Glomerular endothelial cell (primary cell): ENCODE measurements at places on chromosomes 3 and 15.

DNA sequence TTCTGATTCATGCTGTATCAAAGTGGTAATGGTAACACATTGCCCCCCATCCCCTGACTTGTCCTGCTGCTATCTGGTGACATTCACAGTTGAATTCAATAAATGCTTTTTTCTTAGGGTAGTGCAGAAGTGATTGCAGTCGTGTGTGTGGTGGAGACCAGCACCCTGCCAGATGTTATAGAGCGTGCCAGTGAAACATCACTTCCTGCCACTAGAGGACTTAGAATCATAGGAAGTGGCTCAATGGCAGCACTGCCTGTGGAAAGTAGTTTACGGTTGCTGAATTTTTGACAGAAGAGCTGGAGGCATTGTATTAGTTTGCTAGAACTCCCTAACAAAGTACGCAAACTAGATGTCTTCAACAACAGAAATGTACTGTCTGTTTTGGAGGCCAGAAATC lies 37.4 kb upstream of the P2RY12 start:
- DNase-seq = no peak

DNA sequence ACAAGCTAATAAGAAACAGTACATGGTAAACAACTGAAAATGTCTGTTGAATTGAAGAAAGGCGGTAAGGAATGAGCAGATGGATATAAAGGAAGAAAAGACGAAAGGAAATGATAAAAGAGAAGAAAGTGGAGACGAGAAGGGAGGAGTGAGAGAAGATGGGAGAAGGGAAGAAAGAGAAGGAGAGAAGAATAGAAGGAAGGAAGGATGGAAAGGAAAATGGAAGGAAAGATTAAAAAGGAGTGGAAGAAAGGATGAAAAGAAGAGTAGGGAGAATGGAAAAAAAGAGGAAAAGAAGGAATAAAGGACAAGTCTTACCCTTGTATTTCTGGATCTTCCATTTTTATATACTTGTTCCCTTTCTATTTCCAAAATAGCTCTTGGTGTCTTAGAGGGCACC lies 17.7 kb downstream of the CPNE4 start:
- no peak for DNase-seq

DNA sequence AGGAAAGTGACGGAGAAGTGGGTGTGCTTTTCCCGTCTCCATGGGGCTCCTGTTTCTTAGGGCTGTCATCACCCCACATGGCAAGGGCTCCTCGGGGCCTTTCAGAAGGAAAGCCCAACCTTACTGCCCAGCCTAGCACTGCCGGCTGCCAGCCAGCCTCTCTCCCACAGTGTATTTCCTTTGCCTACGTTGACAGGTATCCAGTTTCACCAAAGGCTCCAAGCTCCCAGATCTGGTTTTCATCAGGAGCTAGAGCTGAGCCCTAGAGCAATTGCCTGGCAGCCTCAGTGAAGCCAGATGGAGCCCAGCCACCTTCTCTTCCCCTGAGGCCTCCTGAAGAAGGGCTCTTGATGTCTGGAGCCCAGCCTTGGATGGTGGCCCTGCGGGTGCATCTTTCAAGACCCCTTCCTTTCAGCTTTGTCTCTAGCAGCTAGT lies 20.2 kb downstream of the CRABP1 start:
- no peak for DNase-seq

DNA sequence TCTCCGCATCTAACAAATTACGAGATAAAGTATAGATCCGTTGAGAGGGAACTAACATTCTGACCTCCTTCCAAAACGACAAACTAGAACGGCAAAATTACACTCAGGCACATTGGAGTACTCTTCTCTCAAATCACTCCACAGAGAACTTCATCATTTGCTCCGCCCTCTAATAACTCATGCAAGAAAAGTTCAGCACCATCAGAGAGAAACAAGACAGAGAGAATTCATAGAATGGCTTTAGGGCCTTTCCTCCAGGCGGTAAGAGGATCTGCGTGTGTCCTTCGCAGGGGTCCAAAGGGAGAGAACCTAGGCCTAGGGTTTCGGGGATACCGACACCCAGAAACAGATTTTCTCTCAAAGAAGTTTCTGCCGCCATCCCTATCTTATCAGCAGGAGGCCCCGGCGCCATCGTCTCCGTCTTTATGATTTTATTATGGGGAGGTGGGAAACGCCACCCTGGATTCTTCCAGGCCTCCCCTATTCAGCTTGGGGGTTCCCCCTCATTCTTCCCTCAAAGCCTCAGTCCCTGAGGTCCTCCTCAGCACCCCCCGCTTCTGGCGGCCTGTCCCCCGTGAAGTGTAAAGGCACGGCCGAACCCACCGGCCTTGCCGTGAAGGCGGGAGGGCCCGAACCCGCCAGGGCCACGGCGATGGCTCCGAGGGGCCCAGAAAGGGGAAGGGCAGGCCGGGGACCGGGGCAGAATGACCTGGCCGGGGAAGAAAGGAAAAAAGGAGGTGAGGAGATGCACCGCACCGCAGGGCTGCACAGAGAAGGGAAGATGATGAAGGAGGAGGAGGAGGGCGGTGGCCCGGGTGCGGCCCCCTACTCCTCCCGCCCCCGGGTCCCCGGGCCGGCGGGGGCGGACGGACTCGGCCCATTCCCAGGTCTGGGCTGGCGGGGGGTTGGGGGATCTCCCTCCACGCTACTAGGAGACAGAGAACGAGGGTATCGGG lies 768 bp downstream of the UBXN7 start:
- DNase-seq = no peak

DNA sequence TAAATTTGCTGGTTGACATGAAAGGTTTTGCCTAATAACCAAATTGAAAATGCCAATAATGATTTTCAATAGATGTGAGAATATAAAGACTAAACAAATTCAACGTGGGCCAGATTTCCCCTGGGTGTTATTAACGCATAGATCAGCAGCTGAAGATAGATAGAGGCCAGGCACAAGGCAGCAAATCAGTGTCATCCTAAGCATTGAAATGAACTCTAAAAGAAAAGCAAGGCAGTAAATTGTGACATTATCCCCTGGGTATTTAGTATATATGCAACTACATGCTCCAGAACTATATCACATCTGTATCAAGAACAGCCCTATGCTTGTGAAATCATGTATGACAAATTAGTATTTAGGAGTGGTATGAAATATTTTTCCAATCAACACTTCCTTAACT lies 167.1 kb upstream of the EPHA3 start:
- DNase-seq = no peak

DNA sequence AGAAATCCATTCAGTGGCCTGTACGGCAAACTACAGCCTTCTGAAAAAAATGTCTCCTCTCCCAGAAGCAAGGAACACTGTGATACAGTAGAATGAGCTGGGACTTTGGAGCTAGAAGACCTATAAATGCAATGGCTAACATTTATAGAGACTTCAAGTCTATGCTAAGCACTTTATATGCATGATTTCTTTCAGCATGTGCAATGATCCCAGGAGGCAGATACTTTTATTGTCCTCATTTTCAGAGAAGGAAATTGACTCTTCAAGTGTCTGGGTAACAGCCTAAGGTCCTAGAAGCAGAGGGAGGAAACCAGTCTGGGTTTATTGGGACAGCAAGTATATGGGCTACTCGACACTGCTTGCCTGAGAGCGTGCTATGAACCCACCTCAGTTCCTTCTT lies 140.9 kb downstream of the ALDH1A2 start:
- no peak for DNase-seq

GRCh38 chr15:89998141-89998661 lies 2.9 kb upstream of the ZNF710 start:
- DNase-seq = no peak

DNA sequence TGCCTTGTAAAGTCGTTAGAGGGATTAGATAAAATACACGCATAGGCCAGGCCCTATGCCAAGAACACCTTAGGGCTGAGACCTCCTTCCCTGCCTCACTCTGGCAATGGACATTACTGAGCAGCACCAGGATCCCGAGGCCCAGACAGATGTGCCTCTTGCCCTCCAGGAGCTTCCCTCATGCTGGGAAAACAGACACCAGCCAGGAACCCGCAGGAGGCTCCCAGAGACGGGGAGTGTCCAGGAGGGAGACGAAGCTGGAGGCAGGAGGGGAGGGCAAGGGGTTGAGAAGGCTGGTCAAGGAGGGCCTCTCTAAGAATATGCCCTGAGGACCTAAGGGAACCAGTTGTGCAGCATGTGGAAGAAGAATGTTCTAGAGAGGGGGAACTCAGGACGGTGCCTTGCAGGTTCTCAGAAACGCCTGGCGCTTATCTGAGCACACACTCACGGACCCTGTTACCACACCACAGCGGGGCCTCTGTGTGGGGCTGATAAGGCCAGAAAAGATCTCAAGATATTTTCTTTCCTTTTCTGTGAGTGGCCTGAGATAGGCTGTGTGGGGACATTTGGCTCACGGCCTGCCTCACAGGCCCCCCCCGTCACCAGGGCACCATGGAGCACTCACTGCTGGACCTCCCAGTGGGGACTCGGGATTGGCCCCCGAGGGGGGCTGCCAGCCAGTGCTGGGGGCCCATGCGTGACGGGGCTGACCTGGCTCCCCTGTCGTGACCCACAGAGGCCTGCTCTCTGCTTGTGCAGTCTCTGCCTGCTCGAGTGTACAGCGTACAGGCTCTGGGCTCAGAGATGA lies 22.0 kb upstream of the CYP11A1 start:
- DNase-seq = no peak

DNA sequence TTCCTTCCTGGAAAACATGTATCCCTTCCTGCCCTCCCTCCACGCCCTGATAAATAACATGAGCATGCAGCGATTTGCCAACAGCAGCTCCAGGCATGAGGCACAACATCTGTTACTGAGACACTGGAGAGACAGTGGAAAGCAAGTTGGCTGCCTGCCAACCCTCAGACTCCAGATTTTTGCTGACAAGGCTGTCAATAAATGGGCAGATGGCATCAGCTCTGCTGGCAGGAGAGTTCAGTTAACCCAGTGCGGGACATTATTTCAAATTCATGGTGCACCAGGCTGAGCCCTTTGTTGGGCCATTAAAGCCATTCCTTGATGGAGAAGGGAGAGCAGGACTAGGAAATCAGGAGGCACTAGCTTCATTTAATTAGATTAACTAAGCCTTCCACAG lies 293.3 kb downstream of the MEX3B start:
- DNase-seq = no peak

GRCh38 chr3:32583708-32584107 lies 13.1 kb upstream of the DYNC1LI1 start:
- DNase-seq = no peak

GRCh38 chr3:72641684-72642083 lies 206.6 kb downstream of the SHQ1 start:
- no peak for DNase-seq

DNA sequence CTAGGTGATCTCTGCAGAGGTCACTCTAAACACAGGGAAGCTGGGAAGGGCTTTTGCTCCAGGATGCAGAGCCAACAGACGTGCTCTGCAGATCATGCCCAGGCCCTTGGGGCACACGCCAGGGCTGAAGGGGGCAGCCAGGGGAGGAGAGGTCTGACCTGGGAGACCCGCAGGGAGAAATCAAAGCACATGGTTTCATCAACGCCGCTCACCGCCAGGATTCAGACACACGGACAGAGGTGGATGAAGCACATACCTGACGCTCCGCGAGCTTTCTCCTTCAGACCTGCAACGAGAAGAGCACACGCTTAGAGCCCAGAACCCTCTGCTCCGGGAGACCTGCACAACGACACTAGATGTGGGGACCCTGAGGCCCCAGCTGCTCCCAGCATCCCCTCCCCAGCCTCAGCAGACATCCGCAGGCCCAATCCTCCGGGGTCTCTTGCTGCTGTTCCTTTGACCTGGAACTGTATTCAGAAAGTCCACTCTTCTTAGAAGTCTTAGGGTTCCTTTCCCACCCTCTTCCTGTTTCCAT lies 90.7 kb upstream of the IQSEC1 start:
- DNase-seq = no peak

- no peak for DNase-seq
Measured at GRCh38 chr3:31157047-31157694, 262.7 kb upstream of the GADL1 start.

DNA sequence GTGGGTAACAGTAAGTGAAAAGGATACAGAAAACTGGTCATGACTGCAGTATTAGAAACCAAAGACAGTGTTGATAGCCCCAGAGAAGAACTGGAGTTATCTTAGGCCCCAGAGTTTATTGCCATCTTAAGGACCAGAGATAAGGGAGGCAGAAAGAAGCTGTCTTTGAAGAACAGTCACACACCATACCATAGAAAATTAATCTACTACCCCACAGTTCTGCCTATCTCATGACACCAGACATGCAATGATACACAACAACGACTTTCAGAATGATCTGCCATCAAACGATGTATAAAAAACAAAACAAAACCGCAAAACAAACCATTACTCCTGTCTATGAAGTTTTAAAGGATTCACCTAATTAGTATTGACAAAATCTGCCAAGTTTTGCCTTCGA lies 9.6 kb downstream of the CPOX start:
- no peak for DNase-seq

DNA sequence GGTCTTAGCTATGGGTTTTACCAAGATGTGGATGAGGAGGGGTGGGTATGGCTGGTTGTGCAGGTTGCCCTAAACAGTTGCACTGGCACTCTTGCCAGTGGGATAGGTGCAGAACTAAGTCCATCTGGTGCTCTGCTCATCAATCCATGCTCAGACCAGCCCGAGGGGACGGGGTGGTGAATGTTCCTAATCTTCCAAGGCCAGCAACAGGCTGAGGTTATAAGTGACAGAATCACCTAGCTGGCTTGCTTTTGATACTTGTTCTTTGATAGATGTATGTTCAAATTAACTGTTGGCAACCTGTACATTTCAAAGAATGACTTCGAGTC lies 53.5 kb upstream of the CCR2 start:
- DNase-seq = no peak

DNA sequence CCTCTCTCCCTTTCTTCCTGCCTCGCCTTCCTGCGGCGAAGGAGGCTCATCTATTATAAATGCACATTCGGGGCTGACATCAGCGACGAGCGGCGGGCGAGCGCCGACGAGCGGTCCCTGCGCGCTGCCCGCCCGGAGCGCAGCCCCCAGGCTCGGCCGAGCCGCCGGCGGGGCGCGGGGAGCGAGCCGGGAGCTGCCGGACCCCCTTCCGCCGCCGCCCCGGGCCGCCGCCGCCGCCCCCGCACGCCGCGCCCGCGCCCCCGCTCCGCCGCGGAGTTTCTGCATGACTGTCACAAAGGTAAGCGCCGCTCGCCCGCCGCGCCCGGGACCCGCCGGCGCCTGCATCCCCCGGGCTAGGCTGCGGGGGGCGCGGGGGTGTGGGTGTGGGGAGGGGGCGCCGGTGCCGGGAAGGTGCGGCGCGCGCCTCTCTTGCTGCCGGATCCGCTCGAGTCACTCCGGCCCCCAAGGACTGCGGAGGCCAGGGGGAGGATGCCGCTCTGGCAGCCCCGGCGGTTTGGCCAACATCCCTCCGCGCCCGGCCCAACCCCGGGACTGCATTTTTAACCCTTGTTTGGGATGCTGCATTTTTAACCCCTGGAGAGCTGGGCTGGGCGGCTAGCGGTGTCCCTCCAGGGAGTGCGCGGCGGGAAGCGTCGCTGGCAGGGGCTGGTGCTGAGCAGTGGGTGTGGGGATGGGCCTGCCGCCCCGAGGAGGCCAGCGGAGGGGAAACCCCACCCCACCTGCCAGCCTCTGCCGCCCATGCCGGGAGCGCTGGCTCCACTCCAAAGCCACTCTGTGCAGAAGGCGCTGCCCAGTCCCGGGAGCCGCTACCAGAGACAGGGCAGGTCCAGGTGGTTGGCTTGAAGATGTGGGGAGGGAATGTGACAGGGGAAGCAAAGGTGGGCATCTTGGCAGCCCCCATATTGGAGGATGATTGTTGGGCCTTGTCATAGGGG lies at the start of gene CORO2B:
CORO2B (plus strand) TSS at position 14 of the 956 bp plus-strand sequence; CDS start at position 284, 270 bp downstream.
- DNase-seq = no peak

GRCh38 chr3:149898771-149899170 lies 71.9 kb downstream of the PFN2 start:
- no peak for DNase-seq
